ENCODE measurements at places on chromosomes 5 and 9.

DNA sequence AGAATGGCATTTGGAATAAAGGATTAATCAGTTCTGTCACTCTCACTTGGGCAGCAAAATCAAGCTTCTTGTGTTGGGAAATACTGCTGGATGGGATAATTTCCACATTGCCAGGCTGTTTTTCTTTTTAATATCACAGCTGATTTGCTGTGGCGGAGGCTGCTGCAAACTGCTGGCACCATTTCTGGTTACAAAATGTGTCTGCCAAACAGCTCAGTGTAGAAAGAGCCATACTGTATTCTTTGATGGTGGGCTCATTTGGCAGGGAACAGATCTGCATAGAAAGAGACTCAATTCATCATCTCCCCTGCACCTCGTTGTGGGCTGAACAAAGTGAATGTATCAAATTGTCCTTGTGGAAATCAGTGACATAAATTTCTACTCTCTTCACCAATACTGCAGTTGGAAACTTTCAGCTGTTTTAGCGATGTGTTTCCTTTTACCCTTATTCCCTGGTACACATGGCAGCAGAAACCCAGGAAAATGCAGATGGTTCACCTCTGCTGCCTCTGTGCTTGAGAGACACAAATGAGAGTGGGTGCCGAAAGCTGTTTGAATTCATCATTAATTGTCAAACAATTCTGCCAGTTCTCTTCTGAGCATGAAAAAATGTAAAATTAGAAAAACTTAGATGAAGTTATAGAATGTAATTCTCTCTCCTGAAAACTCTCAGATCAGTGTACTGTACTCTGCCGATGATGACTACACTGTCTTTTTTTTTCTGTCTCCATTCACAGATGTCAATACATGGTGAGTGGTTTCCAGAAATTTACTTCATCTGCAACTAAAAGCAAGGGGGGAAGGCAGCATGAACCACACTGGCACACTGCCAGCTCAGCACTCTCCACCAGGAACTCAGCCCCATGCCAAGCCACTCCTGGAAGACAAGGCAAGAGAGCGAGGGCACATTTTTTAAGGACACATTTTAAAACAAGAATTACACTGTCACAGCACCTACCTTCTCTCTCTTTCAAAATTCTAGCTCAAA lies 75.0 kb downstream of the HMHB1 start:
- DNase-seq, result peak; percentile 91

DNA sequence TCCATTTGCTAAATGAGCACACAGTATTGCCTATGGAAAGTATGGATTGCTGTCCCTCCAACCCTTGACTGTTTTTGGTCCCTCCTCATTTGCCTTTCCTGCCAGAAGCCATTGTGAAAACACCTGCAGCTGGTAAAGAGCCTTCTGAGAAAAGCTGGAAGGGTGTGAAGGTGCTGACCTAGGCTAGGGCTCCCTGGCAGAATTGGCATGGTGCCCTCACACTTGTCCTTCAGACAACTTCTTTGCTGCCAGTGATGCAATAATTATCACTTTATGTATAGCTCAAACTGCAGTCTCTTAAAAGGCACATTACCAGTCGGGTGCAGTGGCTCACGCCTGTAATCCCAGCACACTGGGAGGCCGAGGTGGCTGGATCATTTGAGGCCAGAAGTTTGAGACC lies 4.2 kb downstream of the TXNDC15 start:
- DNase-seq, result peak; percentile 7

DNA sequence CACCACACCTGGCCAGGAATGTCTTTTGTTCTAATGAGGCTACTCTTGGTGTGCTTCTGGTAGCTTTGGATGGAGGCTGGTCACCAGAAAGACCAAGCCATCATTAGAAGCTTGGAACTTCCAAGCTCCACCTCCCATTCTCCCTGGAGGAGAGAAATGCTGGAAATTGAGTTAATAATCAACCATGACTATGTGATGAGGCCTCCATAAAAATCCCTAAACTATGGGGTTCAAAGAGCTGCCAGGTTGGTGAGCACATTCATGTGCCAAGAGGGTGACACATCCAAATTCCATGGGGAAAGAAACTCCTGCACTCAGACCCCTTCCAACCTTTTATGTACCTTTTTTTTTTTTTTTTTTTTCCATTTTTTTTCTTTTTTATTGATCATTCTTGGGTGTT lies 105.5 kb upstream of the SPATA31C2 start:
- DNase-seq, result no peak

- DNase-seq, result no peak
Observed at GRCh38 chr5:114223866-114224265, 138.0 kb upstream of the KCNN2 start.

DNA sequence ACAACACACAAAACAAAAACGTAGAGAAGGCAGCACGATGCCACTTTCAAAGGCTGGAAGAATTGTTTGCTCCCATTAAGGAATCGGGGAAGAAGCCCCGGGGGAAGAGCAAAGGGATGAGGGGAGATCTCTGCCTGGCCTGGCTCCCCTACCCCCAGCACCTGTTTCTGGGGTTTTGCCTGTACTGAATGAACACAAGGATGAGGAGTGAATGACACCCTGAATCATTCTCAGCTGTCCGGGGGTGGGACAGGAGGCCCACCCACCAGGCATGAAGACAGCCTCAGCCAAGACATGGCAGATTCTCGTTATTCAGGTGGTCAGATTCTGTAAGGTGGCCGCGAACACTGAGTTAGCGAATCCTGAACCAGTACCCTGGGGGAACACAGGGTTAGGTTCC lies 7.5 kb downstream of the TBC1D9B start:
- no peak for DNase-seq

GRCh38 chr5:170135796-170136490 lies 30.2 kb downstream of the FOXI1 start:
- DNase-seq, result no peak

- DNase-seq, result peak; percentile 3
Observed at GRCh38 chr5:137752905-137753690, 1.1 kb downstream of the HNRNPA0 start.

- no peak for DNase-seq
Observed at GRCh38 chr5:17257705-17258273, 40.4 kb downstream of the BASP1 start.

- peak; percentile 58 for DNase-seq
Observed at GRCh38 chr9:8486095-8486494, 686.5 kb upstream of the DMAC1 start.
